ENCODE measurements at places on chromosomes 16 and 17.

- no peak for DNase-seq
Observed at GRCh38 chr16:81163671-81164070, 67.5 kb upstream of the GCSH start.

DNA sequence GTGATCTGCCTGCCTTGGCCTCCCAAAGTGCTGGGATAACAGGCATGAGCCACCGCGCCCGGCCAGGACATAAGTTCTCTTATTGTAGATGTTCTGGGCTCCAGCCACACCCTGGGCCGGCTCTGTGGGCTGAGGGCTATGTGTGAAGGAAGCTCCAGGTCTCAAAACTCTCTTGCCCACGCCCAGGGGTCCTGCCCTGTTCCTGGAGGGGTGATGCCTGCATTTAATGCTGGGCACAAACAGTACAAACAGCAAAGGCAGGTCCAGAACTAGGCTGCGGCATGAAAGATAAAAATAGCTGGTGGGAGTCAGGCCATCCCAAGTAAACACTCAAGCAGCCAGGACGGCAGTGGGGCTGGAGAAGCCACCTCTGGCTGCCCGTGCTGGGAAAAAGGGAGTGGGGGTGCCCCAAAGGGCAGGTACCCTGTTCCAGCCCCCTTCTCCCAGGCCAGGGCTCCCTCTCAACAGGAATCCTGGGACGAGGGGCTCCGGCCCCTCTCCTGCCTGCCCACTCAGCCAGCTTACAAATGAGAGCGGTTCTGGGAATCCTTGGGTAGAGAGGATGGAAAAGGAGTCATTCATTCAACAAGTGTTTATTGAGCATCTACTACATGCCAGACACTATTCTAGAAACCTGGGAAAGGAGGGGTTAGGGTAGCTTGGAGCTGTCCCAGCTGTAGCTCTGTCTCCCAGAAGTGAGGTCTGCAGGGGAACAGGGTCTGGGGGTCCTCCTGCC, 4.6 kb downstream of the TRIM47 start:
- no peak for DNase-seq

GRCh38 chr16:66324815-66325515, 41.5 kb upstream of the CDH5 start:
- peak; percentile 61 for DNase-seq

DNA sequence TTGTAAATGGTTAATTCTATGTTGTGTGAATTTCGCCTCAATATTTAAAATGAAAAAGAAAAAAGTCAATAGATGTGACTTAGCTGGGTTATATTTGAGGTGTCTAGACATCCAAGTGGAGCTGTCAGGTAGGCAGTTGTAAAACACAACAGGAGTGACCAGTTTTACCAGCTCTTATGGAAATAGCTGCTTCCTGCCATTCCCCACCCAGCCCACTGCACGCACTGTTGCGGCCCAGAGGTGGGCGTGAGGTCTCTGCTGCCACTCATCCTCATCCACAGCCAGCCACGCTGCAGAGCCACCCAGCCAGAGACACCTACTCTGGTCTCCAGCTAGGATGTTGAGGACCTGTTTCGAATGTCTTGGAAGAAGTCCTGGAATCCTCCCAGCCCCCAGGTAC, 3.4 kb upstream of the CARD14 start:
- DNase-seq, result no peak

- no peak for DNase-seq
Observed at GRCh38 chr16:77070683-77071082, 120.3 kb upstream of the MON1B start.

DNA sequence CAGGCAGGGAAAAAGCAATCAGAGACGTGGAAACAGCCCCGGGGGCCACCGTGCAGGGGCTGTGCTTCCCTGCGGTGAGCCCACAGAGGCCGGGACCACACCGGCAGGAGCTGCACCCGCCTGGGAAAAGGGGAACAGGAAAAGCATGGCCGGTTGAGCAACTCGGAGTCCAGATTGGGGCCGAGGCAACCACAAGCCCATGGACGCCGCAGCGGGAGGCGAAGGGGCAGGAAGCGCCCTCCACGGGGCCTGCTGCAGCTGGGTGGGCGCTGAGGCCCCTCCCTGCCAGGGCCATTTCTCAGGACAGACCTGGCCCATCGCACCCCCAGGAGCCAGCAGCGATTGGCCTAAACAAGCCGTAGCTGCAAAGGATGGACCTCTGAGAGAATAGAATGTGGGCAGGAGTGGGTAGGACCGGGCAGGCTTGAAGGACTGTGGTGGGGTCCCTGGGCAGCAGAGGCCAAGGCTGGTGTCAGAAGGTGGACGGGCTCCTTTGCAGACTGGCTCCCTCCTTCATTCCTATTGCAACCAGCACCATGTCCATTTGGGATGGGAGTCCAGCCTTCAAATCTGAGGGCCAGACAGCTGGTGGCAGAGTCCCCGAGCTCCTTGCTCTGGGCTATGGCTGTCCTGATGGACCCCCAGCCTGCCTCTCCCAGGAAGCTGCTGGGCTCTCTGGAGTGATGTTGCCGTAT, 30.4 kb downstream of the COX4I1 start:
- no peak for DNase-seq

DNA sequence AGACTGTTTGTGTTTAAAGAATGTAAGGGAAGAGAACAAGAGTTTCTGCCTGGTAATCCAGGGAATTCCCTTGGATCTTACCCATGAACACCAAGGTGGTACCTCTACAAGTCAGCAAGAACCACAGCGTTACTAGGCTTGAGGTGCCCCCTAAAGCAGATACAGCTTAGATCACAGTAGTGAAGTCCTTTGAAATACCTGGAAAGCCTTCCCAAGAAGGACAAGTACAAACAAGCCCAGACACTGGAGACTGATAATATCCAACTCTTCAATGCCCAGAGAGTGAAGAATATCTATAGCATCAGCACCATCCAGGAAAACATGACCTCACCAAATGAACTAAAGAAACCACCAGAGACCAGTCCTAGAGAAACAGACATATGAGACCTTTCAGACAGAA, 3.8 kb upstream of the APPBP2 start:
- no peak for DNase-seq

GRCh38 chr16:28572696-28573510, 19.2 kb downstream of the SGF29 start:
- no peak for DNase-seq

- DNase-seq, result no peak
Observed at GRCh38 chr17:68298601-68299000, 7.3 kb downstream of the ARSG start.

DNA sequence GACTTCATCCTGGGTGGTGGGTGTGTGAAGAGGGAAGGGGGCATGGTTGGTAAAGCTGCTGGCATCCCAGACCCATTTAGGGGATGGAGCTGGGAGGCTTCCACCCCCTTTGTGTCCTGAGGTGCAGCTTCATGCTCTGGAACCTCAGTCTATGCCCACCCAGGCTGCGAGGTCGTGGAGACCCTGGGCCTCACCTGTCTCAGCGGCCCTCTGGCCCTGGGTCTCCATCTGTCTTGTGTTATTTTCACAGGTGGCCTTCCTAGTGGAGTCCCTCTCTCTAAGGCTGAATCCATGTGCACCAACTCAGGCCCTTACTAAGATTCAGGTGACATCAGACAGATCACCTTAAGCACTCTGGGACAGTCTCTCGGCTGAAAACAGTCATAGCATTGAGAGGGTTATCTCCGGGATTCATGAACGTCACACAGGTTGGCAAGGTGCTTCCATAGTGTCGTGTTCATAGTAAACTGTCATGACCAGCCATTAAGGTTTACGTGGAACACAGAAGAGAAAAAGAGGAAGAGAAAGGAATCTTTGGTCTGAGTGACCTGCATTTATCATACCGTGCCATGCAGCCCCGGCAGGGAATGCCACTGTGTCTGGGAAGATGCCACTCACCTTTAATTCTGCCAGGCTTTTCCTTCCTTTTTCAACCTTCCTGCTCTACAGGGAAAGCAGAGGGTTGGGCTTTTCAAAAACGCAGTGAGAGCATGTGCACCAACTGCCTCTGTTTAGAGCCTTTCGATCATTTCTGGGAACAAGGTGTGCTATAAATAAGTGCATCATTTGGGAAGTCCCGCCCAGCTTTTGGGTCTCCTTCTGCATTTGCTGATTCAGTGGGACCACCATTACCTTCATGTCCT, 4.5 kb upstream of the FOXL1 start:
- DNase-seq, result no peak

DNA sequence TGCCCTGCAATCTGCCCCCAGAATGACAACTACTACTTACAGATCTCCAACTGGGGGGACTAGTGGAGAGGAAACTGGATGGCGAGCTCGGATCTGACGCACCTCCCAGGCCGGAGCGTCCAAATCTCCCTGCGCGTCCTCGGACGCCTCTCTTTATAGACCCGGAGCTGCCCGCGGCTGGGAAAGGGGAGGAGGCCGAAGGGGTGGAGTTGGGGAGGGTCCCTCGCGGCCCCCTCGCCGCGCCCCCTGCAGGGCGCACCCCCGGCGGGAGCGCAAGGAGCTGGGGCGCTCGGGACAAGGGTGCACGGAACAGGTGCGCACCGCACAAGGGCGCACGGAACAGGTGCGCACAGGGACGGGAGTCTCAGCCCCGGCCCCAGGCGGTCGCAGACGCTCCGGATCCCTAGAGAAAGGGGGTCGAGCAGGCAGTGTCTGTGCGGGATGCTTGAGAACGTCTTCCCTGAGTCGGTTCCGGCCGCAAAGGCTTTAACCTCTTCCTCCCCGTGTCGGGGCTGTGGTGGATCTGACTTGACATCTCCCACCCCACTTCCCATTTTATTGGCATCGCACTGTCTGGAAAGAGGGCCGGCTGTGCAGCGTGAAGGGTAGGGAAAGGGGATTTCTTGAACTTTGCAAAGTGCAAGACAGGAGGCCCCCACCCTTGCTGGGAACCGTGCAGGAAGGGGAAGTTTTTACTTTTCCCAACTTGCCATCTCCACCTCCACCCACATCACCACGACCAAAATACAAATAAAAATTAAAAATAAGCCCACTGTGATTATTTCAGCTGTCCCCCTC, at the start of gene MYH11:
TSS of gene MYH11 (minus strand) at position 128 of the 798 bp plus-strand sequence. CDS start 18,776 bp downstream, outside the sequence.
- no peak for DNase-seq

- DNase-seq, result no peak
Observed at GRCh38 chr17:42122371-42123303, at the start of gene HSPB9. Gene HSPB9, plus strand, starts transcription at chr17:42122804. Its CDS starts 47 bp downstream, at chr17:42122851.

DNA sequence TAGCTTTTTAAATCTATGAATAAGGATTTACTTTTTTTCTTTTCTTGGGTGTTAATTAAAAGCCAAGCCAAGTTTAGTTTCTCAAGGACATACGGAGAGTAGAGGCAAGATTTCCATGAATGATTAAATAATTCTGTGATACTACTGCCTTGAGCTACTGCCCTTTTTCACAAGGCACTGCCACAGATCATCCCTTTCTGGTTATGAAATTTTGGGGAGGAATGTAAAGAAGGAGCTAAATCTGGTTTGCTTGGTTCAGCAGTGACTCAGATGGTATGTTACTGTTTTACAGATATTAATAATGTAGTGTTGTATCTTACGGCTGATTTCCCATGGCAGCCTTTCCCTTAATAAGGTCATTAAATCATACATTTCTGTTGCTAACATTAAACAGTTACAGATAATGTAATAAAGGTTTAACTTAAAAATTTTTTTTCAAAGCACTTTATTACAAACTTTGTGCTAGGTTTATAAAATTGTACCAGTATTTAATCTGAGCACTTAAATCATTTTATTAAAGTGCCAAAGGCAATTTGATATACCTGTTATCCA, 2.6 kb downstream of the WSB1 start:
- DNase-seq, result no peak

- no peak for DNase-seq
Observed at GRCh38 chr17:46978489-46979146, 435 bp downstream of the RPRML start.

- DNase-seq, result no peak
Observed at GRCh38 chr16:29182501-29182900, 197.6 kb downstream of the LAT start.

- no peak for DNase-seq
Observed at GRCh38 chr16:15900901-15901500, 12.6 kb upstream of the CEP20 start.

GRCh38 chr17:52892334-52892733, 733.8 kb upstream of the CA10 start:
- DNase-seq, result no peak

DNA sequence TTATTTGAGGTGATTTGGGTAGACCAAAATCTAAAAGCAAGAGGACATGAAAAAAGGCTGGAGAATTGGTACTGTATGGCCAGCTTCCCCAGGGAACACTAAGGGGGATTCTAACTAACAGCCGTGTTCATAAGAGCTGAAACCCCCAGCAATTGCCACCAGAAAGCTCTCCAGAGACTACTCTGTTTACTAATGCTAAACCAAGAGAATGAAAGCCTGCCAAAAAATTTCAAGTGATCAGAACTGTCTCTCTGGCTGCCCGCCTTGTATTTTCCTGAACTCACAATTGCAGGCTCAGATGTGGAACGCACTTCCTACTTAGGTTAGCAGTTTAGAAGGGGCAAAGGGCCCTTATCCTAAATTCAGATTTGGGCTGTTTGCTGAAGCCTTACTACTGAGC, 24.1 kb downstream of the MYH10 start:
- no peak for DNase-seq

- no peak for DNase-seq
Observed at GRCh38 chr17:6713130-6713917, at the start of gene SLC13A5. Gene SLC13A5, minus strand, starts transcription at chr17:6713369. Its CDS starts 36 bp downstream, at chr17:6713333.

DNA sequence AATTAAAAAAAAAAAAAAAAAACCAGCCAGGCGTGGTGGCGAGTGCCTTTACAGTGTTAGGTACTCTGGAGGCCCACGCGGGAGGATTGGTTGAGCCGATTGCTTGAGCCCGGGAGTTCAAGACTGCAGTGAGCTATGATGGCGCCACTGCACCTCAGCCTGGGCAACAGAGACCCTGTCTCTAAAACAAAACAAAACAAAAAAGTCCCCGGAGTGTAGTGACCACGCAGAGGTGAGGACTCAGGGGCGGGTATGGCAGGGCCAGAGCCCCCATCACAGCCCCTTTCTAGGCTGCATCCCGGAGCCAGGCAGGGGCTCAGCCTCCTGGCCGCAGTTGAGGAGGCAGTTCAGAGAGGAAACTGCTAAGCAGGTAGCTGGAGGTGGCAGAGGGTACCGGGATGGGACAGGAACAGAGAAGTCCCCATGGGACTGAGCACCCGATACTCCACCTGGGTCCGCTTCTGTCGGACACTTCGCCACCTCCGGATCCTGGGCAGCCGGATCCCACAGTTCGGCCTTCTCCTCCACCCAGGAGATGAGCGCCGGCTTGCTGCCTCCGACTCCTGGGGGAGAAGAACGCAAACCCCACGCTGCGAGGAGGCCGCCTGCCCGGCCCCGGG, 800 bp downstream of the ZNF747 start:
- DNase-seq, result no peak

DNA sequence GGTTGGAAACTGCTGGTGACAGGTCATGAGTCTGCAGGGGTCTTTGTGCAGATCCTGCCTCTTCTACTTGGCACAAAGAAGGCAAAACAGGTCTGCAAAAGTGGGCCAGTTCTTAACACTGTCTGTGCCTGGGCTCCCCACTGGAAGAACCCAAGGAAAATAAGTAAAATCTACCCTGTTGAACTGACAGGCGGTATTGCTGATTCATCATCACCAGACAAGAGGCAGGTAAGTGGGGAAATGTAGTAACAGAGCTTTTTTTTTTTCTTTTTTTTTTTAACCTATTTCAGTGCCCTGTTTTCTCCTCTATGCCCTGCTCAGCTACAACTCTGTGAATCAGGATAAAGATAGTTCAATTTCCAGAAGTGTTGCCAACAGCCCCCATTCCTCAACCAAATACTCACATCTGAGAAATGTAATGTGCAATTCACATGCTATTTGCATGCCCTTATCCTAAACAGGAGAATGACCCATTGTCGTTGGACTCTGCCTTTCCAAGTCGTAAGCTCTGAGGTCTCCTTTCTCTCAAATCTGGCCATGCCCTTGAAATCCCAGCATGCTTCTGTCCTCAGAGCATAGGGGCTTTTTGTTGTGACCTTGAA, 237.0 kb downstream of the SOX9 start:
- no peak for DNase-seq
